ENCODE measurements at places on chromosomes 7 and 10. TPM values are rescaled to one million over a fixed set of nuclear protein-coding genes. Genes with fewer than 3 reads are reported as not detected.

- DNase-seq: no peak
- H3K36me3 ChIP-seq: no peaks in the 10 kb centered on the region
- H3K27me3 ChIP-seq: no peaks in the 10 kb centered on the region
- H3K27ac ChIP-seq: no peak overlapping the region
- no peaks in the 10 kb centered on the region for H3K4me1 ChIP-seq
Measured at GRCh38 chr10:11098666-11099065, 81.0 kb downstream of the CELF2 start.

DNA sequence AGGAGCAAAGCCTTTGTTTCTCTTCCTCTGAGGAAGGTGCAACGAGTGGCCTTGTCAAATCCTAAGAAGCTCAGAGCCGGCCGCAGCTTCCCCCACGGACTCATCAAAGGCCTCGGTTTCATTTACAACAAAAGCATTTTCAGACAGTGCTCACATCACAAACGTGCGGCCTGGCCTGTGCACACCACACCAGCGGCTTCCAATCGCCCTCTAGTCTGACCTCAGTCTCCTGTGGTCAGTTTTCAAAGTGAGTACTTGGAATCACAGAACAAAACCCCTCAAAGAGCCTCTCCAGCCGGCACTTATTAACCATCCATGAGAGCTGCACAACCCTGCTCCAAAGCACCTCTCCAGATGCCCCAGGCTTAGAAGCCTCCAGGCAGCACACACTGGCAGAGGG lies 3.3 kb downstream of the RADIL start:
- peak; percentile 40 for DNase-seq
- peaks cover 15% of the 10 kb centered on the region for H3K4me1 ChIP-seq
- no peak overlapping the region for H3K27ac ChIP-seq
- peak overlapping the region; percentile 2 for H3K4me3 ChIP-seq
- peaks cover 9% of the 10 kb centered on the region for H3K36me3 ChIP-seq
- no peaks in the 10 kb centered on the region for H3K27me3 ChIP-seq

Gene NRG3
- total RNA-seq: 2.2 TPM

- no peaks in the 10 kb centered on the region for H3K27me3 ChIP-seq
- DNase-seq: no peak
- H3K36me3 ChIP-seq: no peaks in the 10 kb centered on the region
Measured at GRCh38 chr7:34653787-34654186, 4.2 kb upstream of the NPSR1 start.

Gene DOCK4
- 21.8 TPM for total RNA-seq

DNA sequence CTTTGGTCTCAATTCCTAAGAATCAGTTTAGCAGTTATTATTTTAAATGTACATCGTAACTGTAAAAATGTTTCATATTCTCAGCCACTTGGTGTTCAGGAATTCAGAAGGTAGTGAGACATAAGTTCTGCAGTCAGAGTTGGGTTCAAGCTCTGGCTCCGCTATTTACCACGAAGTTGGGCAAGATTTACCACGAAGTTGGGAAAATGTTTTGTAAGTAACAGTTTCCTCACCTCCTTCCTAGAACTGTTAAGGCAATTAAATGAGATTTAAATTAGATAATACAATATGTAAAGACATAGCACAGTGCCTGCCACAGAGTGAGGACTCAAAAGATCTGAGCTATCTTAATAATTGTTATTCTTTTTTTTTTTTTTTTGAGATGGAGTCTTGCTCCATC lies 16.3 kb upstream of the ABLIM1 start:
- no peaks in the 10 kb centered on the region for H3K36me3 ChIP-seq
- no peak overlapping the region for H3K4me3 ChIP-seq
- no peaks in the 10 kb centered on the region for H3K27me3 ChIP-seq
- H3K27ac ChIP-seq: no peak overlapping the region
- no peak for DNase-seq

DNA sequence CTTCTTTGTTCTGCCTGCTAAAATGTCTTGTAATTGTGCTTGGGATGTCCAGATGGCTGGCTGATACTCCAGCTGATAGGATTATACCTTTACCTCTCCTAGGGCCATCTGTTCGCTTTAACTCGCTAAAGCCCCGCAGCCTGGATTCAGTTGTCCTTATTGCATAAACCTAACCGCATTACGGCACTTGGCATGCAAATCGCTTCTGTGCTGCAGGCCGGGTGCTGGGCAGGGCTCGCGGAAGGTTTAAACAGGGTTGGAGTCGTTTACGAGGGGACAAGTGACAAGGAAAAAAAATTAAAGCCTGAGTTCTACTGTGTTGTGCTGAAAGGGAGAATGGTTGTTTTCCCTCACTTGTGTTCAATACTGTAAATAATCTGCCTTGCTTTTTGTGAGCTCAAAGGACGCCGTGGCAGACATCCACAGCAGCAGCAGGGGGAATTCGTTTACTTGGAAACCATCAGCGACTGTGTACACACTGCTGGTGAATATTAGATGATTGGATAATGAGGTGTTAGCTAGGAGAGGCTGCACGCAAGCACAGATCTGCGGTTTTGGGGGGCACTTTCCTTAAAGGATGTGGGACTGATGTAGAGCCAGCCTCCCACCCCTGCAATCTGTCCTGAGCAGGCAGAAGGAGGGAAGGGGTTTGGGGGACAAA lies 93.0 kb downstream of the EBF3 start:
- no peak overlapping the region for H3K4me3 ChIP-seq
- H3K4me1 ChIP-seq: peaks cover 7% of the 10 kb centered on the region
- DNase-seq: no peak
- H3K27ac ChIP-seq: no peak overlapping the region
- H3K27me3 ChIP-seq: no peaks in the 10 kb centered on the region
- H3K36me3 ChIP-seq: no peaks in the 10 kb centered on the region

DNA sequence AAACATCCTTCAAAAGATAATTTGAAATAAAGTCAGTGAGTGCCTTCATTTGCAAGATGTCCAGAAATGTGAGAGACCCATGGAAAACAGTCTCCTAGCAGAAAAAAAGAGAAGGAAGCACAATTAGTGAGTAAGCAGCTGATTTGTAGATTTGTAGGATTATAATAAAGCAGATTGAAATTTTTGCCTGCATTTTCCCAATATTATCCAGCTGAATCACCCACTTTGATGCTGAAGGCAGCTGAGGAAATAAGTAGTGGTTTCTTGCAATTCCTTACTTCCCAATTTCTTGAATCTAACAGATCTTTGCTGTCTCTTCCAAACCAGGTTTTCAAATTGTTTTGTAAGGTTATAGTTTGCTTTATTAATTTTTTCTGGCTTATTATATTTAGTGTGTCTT lies 181.4 kb downstream of the GNAT3 start:
- no peak overlapping the region for H3K4me3 ChIP-seq
- H3K27me3 ChIP-seq: no peaks in the 10 kb centered on the region
- H3K27ac ChIP-seq: no peak overlapping the region
- no peaks in the 10 kb centered on the region for H3K36me3 ChIP-seq

Gene UPK3B
- total RNA-seq: 3.9 TPM

- H3K4me3 ChIP-seq: no peak overlapping the region
- no peaks in the 10 kb centered on the region for H3K36me3 ChIP-seq
- H3K27me3 ChIP-seq: no peaks in the 10 kb centered on the region
- no peak overlapping the region for H3K27ac ChIP-seq
Measured at GRCh38 chr10:20006169-20006870, 190.1 kb downstream of the PLXDC2 start.

Gene ANXA8
- 0.36 TPM for total RNA-seq

Gene LHFPL3
- total RNA-seq: not detected

Gene MPP7
- total RNA-seq: 38.2 TPM

GRCh38 chr7:153404781-153405279 lies 645.3 kb downstream of the ACTR3B start:
- no peaks in the 10 kb centered on the region for H3K27me3 ChIP-seq
- H3K36me3 ChIP-seq: no peaks in the 10 kb centered on the region
- no peak for DNase-seq
- no peak overlapping the region for H3K27ac ChIP-seq

DNA sequence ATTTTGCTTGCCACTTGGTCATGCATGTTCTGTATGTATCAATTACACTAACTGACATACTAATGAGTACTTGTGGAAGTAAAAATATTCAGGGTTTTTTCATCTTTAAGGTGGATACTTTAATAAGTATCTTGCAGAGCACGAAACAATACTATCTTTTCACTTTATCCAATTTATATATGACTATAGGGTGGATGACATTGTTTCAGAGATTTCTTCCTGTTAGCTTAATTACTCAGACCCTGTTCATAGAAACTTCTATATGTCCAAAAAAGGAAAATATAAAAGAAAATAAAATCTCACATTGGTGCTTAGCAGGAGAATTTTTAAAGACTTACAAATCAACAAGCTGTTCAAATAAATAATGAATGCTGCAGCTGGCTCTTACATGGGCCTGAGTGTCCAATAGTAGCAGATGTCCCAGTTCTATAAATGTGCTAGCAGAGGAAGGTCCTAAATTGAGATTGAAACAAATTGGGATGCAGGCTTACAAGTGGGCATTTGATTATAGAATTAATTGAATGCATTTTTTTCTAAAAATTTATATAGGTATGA lies 91.5 kb upstream of the THSD7A start:
- H3K27me3 ChIP-seq: no peaks in the 10 kb centered on the region
- no peak overlapping the region for H3K27ac ChIP-seq
- no peak for DNase-seq

Gene COL28A1
- 25.5 TPM for total RNA-seq

GRCh38 chr7:16785846-16786245 lies 19.0 kb downstream of the AGR2 start:
- H3K27me3 ChIP-seq: no peaks in the 10 kb centered on the region
- no peaks in the 10 kb centered on the region for H3K4me1 ChIP-seq
- H3K36me3 ChIP-seq: no peaks in the 10 kb centered on the region

GRCh38 chr7:646487-646886 lies 80.0 kb upstream of the DNAAF5 start:
- H3K27me3 ChIP-seq: no peaks in the 10 kb centered on the region
- no peak overlapping the region for H3K27ac ChIP-seq
- no peak for DNase-seq
- no peaks in the 10 kb centered on the region for H3K36me3 ChIP-seq

GRCh38 chr10:33719005-33719703 lies 384.7 kb upstream of the NRP1 start:
- H3K27ac ChIP-seq: peak overlapping the region; percentile 20
- H3K4me3 ChIP-seq: no peak overlapping the region
- H3K36me3 ChIP-seq: no peaks in the 10 kb centered on the region
- H3K4me1 ChIP-seq: no peaks in the 10 kb centered on the region
- DNase-seq: no peak
- no peaks in the 10 kb centered on the region for H3K27me3 ChIP-seq

DNA sequence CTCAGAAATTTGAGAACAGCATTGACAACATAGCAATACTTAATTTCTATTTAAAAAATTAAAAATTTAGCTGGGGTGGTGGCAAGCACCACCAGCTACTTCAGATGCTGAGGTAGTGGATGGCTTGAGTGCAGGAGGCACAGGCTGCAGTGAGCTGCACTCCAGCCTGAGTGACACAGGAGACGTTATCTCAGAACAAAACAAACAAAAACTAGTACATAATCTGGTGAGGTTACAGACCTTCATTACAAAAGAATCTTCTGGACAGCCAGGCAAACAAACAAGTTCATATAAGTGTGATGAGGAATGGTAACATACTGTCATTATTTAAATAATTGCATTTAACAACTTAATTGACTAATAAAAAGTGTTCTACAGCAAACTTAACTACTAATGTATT lies 77.0 kb upstream of the OIT3 start:
- no peaks in the 10 kb centered on the region for H3K36me3 ChIP-seq
- no peak overlapping the region for H3K4me3 ChIP-seq
- DNase-seq: no peak
- H3K27me3 ChIP-seq: no peaks in the 10 kb centered on the region
- H3K27ac ChIP-seq: no peak overlapping the region

DNA sequence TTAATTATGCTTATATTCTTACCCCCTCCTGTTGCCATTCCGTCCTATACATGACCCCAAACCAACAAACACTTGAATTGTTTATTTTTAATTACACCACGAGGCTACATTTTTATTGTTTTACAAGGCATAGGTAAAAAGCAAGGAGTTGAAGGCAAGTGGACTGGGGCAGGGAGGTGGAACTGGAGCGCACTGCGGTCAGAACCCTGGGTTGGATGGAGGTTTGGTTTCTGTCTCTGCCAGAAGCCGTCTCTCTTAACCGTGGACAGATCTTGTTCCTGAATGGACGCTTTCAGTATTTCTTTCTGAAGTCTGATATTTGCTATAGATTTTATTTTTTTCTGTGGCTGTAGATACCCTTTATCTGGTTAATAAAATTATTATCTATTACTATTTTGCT lies 19.9 kb upstream of the IGFBP3 start:
- H3K36me3 ChIP-seq: no peaks in the 10 kb centered on the region
- H3K27ac ChIP-seq: no peak overlapping the region
- H3K4me3 ChIP-seq: no peak overlapping the region
- H3K4me1 ChIP-seq: no peaks in the 10 kb centered on the region
- no peak for DNase-seq

DNA sequence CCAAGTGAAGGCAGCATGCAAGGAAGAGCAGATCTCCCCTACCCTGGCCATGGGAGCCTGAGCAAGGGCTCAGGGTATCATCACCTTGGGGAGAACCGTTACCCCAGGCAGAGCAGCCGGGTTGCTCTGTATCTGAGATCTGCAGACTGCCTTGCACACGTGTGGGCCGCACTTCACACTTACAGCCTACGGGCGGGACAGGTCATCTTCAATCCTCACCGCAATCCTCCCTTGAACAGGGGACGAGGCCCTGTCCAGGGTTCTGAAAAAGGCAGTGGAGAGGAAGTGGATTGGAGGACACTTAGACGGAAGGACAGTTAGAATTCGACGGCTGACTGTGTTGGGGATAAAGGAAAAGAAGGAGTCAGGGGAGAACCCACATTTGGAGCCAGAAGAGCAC lies 51.4 kb downstream of the NPS start:
- no peaks in the 10 kb centered on the region for H3K4me1 ChIP-seq
- no peaks in the 10 kb centered on the region for H3K36me3 ChIP-seq
- no peak overlapping the region for H3K4me3 ChIP-seq
- DNase-seq: no peak
- H3K27me3 ChIP-seq: no peaks in the 10 kb centered on the region

- no peaks in the 10 kb centered on the region for H3K36me3 ChIP-seq
- no peak overlapping the region for H3K4me3 ChIP-seq
- H3K4me1 ChIP-seq: no peaks in the 10 kb centered on the region
- no peaks in the 10 kb centered on the region for H3K27me3 ChIP-seq
Measured at GRCh38 chr10:44857363-44858016, 53.6 kb upstream of the TMEM72 start.

Gene PTPRZ1
- 7.9 TPM for total RNA-seq

Gene SEMA3D
- 3.8 TPM for total RNA-seq

DNA sequence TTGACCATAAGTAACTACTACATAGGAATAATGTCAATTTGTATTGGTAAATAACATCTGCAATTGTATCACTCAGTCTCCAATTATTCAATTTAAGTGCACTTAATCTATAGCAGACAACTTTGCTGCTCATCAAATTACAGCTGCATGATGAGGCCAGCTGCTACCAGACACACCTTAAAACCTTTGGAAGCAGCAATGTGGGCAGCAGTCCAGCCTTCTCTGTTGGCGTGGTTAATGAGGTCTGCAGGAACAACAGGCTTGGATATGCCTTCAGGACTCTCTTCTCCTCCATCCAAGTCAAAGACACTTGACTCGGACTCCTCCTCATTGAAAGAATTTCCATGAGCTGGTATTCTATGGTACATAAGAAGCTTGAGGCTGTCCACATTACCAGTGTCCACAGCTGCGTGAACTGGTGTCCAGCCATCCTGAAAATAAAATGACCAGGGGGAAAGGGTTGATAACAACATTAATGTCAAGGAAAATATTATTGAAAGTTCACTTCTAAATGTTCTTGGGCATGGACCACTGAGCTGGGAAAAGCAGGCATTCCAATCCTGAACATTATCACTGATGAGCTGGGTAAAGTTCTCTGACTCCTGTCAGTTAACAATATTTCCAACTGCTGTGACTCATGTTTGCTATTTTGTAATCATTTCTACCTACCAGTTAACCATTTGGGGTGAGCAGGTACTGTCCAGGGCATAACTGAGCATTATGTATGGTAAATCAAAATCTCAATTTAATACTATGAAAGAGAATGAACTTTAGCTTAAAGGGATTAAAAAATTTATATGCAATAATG lies 95.7 kb downstream of the CTTNBP2 start:
- no peak for DNase-seq
- no peaks in the 10 kb centered on the region for H3K36me3 ChIP-seq
- H3K4me1 ChIP-seq: no peaks in the 10 kb centered on the region
- no peak overlapping the region for H3K4me3 ChIP-seq

All from sigmoid colon (tissue), 7 donors.